ENCODE measurements at places on chromosomes 1 and 21. TPM values are rescaled to one million over a fixed set of nuclear protein-coding genes. Genes with fewer than 3 reads are reported as not detected.

DNA sequence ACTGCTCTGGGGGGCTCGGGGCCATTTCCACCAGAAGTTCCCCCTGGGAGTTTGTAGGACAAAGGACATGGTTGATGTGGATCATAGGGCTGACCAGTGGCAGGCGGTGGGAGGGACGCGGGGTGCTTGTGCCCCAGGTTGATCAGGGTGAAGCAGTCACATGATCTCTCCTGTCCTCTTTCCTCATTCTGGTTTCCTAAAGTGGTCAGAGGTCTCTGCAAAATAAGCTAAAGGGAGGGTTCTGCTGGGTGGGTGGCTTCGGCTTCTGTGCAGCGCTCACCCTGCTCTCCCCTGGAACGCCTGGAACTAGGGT, 9.2 kb downstream of the PDXK start:
- H3K36me3 ChIP-seq: no peaks in the 10 kb centered on the region
- H3K4me3 ChIP-seq: no peak overlapping the region
- DNase-seq: no peak
- H3K27ac ChIP-seq: peak overlapping the region; percentile 99
- no peaks in the 10 kb centered on the region for H3K27me3 ChIP-seq

GRCh38 chr1:67142931-67143330, 8.2 kb upstream of the C1orf141 start:
- no peak for DNase-seq
- H3K36me3 ChIP-seq: no peaks in the 10 kb centered on the region
- no peak overlapping the region for H3K27ac ChIP-seq
- H3K27me3 ChIP-seq: no peaks in the 10 kb centered on the region
- no peak overlapping the region for H3K4me3 ChIP-seq
- H3K4me1 ChIP-seq: peaks cover 20% of the 10 kb centered on the region

DNA sequence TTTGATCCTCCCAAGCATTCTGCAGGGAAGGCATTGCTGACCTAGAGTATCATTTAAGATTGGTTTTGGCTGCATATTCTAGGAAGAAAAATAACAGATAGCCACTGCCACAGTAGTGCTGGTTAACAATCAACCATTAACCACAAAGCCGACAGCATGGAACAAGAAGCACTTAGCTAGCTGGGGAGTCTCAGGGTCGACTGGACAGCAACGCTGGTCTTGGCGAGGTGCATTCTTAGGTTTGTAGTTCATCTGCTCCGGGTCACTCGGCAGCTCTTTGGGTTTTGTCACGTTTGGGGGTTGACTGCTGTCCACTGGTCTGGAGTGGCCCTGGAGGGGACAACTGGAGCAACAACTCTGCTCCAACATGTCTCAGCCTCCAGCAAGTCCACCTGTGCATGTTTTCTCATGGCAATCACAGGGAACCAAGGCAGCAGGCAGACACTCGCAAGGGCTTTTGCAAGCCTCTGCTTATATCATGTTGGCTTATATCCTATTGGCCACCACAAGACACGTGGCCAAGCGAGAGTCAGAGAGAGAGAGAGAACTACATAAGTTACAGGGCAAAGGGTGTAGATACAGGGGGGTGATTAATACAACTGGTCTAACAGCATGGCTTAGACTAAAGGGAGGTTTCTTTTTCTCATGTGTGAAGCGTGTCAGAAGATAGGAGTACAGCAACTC, 99.5 kb downstream of the LACTBL1 start:
- peaks cover 3% of the 10 kb centered on the region for H3K4me1 ChIP-seq
- no peak overlapping the region for H3K4me3 ChIP-seq
- H3K36me3 ChIP-seq: no peaks in the 10 kb centered on the region
- H3K27ac ChIP-seq: no peak overlapping the region
- no peak for DNase-seq

BSND gene
- total RNA-seq: 0.23 TPM

KISS1 gene
- total RNA-seq: 12.9 TPM

GRCh38 chr1:2350911-2351655, 40.3 kb downstream of the MORN1 start:
- no peak overlapping the region for H3K4me3 ChIP-seq
- H3K4me1 ChIP-seq: no peaks in the 10 kb centered on the region
- H3K27ac ChIP-seq: no peak overlapping the region

DNA sequence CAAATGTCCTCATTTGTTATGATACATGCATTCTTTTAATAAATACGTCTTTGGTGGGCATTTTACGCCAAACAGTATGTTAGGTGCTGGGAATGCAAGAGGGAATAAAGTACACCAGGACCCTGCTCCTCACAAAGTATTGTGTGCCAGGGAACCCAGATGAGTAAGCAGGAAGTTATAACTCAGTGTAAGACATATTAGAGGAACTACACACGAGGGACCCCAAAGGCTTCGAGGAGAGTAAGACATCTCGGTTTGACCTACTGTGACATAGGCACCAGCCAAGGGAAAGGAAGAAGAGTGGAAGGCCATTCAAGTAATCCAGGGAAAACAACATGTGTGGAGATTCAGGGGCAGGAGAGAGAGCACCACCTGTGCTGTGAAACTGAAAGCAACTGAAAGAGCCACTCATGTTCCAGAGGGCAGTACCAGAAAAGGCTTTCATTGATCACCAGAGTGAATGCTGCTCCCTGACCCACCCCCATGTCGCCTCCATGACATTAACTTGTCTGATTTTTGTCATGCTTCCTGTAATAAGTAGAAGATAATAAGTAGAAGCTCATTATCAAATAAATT, 542.5 kb upstream of the PKN2 start:
- no peaks in the 10 kb centered on the region for H3K27me3 ChIP-seq
- no peak overlapping the region for H3K27ac ChIP-seq
- H3K4me3 ChIP-seq: no peak overlapping the region
